Neural progenitor cell (in vitro differentiated cells): ENCODE measurements at places on chromosomes 7 and 10. TPM values are rescaled to one million over a fixed set of nuclear protein-coding genes. Genes with fewer than 3 reads are reported as not detected.

GRCh38 chr10:92845921-92846320 is 2.4 kb upstream of the EXOC6 start:
- no peak overlapping the region for H3K4me3 ChIP-seq
- DNase-seq: no peak
- H3K36me3 ChIP-seq: no peaks in the 10 kb centered on the region
- peaks cover 19% of the 10 kb centered on the region for H3K27me3 ChIP-seq

DNA sequence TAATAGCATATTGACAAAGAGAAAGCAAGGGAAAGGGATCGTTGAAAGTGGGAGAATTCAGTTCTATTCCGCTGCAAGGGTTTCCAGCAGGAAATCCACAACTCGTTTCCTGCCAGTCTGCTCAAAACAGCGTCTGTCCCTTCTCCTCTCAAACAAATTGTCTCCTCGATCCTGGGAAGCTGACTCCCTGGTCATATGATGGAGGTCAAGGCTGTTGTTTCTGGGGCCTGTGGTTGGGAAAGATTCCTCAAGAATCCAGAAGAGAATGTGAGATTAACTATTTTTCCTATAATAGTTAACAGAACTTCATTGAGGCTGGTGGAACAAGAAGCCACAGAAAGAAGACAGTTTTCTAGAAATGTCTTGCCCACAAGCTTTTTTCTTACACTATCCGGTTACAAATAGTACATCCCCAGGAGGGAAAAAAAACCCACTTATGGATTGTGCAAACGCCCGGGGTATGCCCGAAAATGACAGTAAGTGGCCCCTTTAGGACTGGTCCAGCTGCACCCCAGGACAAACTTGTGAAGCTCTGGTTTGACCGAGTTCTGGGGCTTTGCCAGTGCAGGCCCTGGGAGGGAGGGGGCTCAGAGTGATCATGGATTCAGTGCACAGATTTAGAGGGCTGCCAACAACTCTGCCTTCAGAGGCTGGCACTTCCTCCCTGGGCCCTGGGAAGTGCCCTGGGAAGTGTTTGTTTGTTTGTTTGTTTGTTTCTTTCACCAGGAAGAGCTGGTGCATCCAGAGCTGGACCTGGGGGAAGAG is 49.4 kb upstream of the CTBP2 start:
- H3K4me3 ChIP-seq: no peak overlapping the region
- H3K4me1 ChIP-seq: no peaks in the 10 kb centered on the region
- no peaks in the 10 kb centered on the region for H3K36me3 ChIP-seq
- no peak overlapping the region for H3K27ac ChIP-seq
- DNase-seq: no peak

DNA sequence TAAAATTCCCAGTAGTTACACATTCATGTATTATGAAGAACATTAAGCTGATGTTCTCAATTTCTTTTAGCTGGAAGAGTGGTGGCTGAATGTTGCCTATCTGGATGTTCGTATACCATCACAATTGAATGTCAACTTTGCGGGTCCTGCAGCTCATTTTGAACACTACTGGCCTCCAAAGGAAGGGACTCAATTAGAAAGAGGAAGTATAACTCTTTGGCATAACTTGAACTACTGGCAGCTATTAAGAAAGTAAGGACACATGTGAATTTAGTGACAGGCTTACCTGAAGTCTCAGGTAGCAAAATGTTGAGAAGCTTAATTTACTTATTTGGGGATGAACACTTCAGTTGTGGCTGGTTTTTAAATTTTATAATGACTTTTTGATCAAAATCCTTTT is 15.9 kb downstream of the CROT start:
- no peak overlapping the region for H3K4me3 ChIP-seq
- no peak overlapping the region for H3K27ac ChIP-seq
- no peaks in the 10 kb centered on the region for H3K27me3 ChIP-seq
- H3K4me1 ChIP-seq: peaks cover 15% of the 10 kb centered on the region
- H3K36me3 ChIP-seq: peaks cover 4% of the 10 kb centered on the region

The OR2A1 gene
- total RNA-seq: not detected in 2 replicates

The C10orf53 gene
- not detected in 2 replicates for total RNA-seq

The ZNF746 gene
- 11.0 and 24.1 TPM in 2 replicates for total RNA-seq

DNA sequence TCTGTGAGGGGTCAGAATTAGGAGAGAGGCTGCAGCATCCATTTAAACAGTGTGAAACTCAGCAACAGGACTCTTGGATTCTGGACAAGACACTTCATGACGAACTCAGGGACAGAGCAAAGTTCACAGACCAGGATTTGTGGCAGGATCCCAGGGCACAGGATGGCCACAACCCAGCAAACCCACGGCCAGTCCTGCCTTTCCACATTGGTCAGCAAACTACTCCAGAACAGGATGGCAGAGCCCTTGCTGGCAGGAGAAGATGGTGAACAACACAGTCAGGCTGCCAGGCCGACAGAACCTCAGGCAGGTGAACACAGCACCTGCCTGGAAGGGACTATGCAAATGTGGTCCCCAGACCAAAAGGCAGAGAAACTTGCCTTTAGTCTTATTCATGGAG is 34.4 kb downstream of the VSTM4 start:
- no peak overlapping the region for H3K27ac ChIP-seq
- no peak overlapping the region for H3K4me3 ChIP-seq
- DNase-seq: no peak
- no peaks in the 10 kb centered on the region for H3K27me3 ChIP-seq
- H3K4me1 ChIP-seq: peaks cover 32% of the 10 kb centered on the region

The GRID1 gene
- 0.31 TPM in 1 of 2 replicates, not detected in the other for total RNA-seq

The CDH23 gene
- 5.9 and 10.3 TPM in 2 replicates for total RNA-seq

- no peaks in the 10 kb centered on the region for H3K36me3 ChIP-seq
- no peak overlapping the region for H3K27ac ChIP-seq
- DNase-seq: no peak
- peaks cover 13% of the 10 kb centered on the region for H3K4me1 ChIP-seq
- no peak overlapping the region for H3K4me3 ChIP-seq
Observed at GRCh38 chr7:128044064-128044463, 12.8 kb upstream of the LRRC4 start.

The ZNF804B gene
- total RNA-seq: not detected in 2 replicates

GRCh38 chr7:101154693-101155102 is 422 bp downstream of the AP1S1 start:
- DNase-seq: no peak
- no peaks in the 10 kb centered on the region for H3K27me3 ChIP-seq
- peak overlapping the region; percentile 86 for H3K4me3 ChIP-seq
- H3K4me1 ChIP-seq: peaks cover 7% of the 10 kb centered on the region

DNA sequence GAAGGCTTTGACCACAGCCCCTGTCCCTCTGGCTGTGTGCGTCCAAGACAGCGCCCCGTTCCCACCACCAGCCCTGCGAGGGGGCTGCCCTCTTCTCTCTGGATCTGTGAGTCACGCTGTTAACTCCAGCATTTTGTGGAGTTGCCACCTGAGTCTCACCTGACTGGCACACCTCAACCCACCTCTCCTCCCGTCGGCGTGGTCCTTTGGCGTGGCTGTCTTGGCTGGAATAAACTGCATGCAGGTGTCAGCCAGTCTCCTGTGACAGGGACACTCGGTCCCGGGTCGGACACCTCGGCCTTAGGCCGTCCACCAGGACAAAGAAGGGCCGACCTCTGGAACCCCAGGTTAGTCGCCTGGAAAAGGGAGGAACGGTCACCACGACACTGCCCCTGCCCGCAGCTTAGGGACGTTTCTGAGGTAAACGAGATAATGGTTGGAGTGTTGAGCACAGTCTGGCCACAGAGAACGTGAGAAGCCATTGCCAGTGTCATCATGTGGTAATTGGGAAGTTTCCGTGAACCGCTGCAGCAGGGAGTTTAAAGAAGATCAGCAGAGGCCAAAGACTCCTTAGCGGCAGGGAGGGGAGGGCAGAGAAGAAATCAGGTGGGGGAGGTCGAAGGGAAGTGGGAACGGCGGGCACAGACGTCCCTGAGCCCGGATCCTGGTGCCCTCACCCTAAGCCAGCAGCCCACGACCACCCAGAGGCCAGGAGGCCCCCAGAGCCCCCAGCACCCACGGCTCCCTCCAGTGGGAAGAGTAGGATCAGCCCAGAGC is 73.6 kb upstream of the FAM20C start:
- no peak for DNase-seq
- H3K4me3 ChIP-seq: no peak overlapping the region
- H3K36me3 ChIP-seq: no peaks in the 10 kb centered on the region
- H3K27me3 ChIP-seq: peaks cover 10% of the 10 kb centered on the region
- H3K4me1 ChIP-seq: peaks cover 14% of the 10 kb centered on the region

The TMEM213 gene
- total RNA-seq: not detected in 2 replicates

DNA sequence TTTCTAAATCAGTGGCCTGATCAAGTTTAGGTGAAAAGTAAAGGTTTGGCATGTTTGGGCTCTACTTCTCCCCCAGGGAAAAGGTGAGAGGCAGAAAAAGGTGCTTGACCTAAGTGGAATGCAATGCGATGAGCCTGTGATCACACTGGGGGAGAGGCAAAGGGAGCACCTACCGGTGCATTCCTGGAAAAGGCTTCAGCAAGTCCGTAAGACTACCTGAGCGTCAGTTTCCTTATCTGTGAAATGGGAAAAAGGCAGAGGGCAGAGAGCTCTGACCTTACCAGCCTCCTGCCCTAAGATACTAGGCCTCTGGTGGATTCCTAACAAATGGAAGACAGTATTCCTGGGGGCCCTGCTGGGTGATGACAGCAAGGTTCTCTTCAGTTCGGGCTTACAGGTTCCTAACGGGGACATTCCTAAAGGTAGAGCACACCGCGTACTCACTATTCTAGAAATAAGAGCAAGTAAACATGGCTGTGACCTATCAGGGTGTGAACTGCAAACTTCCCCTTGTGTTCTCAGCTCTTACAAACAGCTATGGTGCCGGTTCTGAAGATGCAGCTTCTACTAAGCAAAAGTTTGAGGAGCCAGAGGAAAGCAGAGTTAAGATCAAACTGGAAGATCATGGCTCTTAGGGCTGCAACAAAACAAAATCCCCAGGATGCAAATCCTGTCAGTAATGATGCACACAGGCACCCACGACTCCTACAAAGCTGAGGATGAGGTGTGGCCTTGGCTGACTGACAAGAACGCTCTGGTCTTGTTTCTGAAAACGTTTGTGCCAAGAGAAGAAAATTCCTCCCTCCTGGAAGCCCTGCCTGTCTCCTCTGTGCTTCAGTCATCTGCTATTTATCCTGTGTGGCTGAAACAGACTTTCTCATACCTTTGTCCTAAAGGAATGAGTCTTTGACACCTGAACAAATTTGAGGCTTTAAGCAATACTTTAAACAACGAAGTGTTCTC is 13.3 kb upstream of the ACSL5 start:
- no peak overlapping the region for H3K4me3 ChIP-seq
- no peaks in the 10 kb centered on the region for H3K27me3 ChIP-seq
- no peaks in the 10 kb centered on the region for H3K36me3 ChIP-seq
- H3K27ac ChIP-seq: no peak overlapping the region

- H3K36me3 ChIP-seq: no peaks in the 10 kb centered on the region
- H3K4me1 ChIP-seq: no peaks in the 10 kb centered on the region
- H3K27me3 ChIP-seq: no peaks in the 10 kb centered on the region
- DNase-seq: no peak
- H3K27ac ChIP-seq: no peak overlapping the region
Observed at GRCh38 chr10:76286536-76286935, 855.1 kb downstream of the LRMDA start.

DNA sequence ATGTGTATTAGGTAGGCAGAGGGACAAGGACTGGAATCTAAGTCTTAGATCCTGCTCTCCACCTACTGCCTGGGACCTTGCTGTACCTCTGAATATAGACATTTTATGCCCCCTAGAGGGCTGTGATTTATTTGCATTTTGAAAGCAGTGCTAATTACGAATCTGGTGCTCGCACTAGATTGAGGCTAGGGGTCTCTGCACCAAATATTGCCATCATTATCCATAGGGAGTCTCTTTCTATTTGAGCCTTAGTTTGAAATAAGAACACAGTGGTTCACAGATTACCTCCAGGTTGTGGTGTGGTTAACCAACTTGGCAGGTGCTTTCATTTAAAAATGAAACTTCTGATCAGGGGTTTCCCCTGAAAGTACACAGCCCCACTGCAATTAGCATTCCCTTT is 41.8 kb downstream of the CNNM1 start:
- H3K4me1 ChIP-seq: no peaks in the 10 kb centered on the region
- no peak overlapping the region for H3K4me3 ChIP-seq
- peaks cover 4% of the 10 kb centered on the region for H3K27me3 ChIP-seq
- DNase-seq: peak; percentile 55
- no peak overlapping the region for H3K27ac ChIP-seq
- H3K36me3 ChIP-seq: no peaks in the 10 kb centered on the region

GRCh38 chr10:106957823-106958588 is 206.5 kb downstream of the SORCS1 start:
- no peak overlapping the region for H3K4me3 ChIP-seq
- H3K4me1 ChIP-seq: peaks cover 10% of the 10 kb centered on the region
- H3K36me3 ChIP-seq: no peaks in the 10 kb centered on the region
- H3K27ac ChIP-seq: no peak overlapping the region
- peak; percentile 12 for DNase-seq

The HBP1 gene
- 71.7 and 121 TPM in 2 replicates for total RNA-seq

The ADIRF gene
- not detected in 2 replicates for total RNA-seq

- no peaks in the 10 kb centered on the region for H3K27me3 ChIP-seq
- no peaks in the 10 kb centered on the region for H3K4me1 ChIP-seq
- H3K36me3 ChIP-seq: no peaks in the 10 kb centered on the region
- H3K27ac ChIP-seq: no peak overlapping the region
- DNase-seq: no peak
Observed at GRCh38 chr10:110739811-110740271, 95.7 kb downstream of the RBM20 start.

The GFRA1 gene
- total RNA-seq: 14.0 and 14.6 TPM in 2 replicates

GRCh38 chr10:122475591-122476332 is 14.4 kb downstream of the HTRA1 start:
- no peak overlapping the region for H3K27ac ChIP-seq
- H3K27me3 ChIP-seq: no peaks in the 10 kb centered on the region
- DNase-seq: peak; percentile 77
- peaks cover 28% of the 10 kb centered on the region for H3K4me1 ChIP-seq
- no peaks in the 10 kb centered on the region for H3K36me3 ChIP-seq
- H3K4me3 ChIP-seq: no peak overlapping the region

- H3K4me1 ChIP-seq: peaks cover 8% of the 10 kb centered on the region
- H3K4me3 ChIP-seq: no peak overlapping the region
- no peaks in the 10 kb centered on the region for H3K36me3 ChIP-seq
- H3K27ac ChIP-seq: no peak overlapping the region
- H3K27me3 ChIP-seq: no peaks in the 10 kb centered on the region
Observed at GRCh38 chr7:133654547-133654946, 401.7 kb downstream of the EXOC4 start.

The DYNC1I1 gene
- 0.53 and 0.79 TPM in 2 replicates for total RNA-seq

GRCh38 chr7:135661311-135662122 is 797 bp upstream of the STMP1 start:
- H3K27me3 ChIP-seq: peaks cover 5% of the 10 kb centered on the region
- no peaks in the 10 kb centered on the region for H3K36me3 ChIP-seq
- no peak for DNase-seq
- no peak overlapping the region for H3K27ac ChIP-seq
- H3K4me3 ChIP-seq: peak overlapping the region; percentile 70

DNA sequence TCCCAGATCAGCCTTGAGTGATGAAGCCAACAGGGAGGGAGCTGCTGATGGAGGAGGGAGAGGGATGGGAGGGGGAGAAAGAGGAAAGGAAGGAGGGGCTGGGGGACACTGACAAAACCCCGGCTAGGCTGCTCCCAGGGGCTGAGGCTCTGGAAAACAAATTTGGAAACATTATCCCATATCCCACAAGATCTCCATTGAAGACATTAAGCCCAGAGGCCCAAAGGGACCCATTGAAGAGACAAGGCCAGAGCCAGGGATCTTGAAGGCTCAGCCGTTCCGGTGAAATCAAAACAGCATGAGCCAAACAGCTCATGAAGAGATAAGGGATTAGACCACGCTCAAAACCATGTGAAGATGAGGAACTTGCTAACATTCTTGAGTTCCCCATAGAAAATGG is 184.3 kb upstream of the ITGB1 start:
- H3K4me3 ChIP-seq: no peak overlapping the region
- DNase-seq: no peak
- no peaks in the 10 kb centered on the region for H3K4me1 ChIP-seq
- no peak overlapping the region for H3K27ac ChIP-seq
- H3K36me3 ChIP-seq: no peaks in the 10 kb centered on the region
- no peaks in the 10 kb centered on the region for H3K27me3 ChIP-seq

The GPR15LG gene
- total RNA-seq: not detected in 2 replicates
